ENCODE measurements at places on chromosomes 12 and 14.

GRCh38 chr12:53299101-53299453 is 418 bp upstream of the MYG1 start:
- peak; percentile 97 for DNase-seq
- peak overlapping the region; percentile 78 for H3K4me3 ChIP-seq
- peak overlapping the region; percentile 97 for H3K27ac ChIP-seq

DNA sequence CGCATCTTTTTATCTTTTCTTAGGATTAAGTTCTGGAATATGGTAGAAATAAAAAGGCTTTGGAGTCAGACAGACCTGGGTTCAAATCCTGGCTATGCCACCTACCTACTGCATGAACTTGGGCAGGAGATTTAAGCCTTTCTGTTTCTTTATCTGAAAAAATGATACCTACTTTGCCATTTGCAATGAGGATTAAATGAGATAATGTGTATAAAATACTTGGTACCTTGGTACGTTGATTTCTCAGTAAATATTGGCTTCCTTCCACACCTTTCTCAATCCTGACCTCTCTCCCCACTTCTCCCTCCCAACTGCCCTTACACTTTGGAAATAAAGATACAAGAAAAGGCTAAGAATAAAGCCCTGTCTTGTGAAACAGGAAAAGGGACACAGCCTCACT is 172.6 kb downstream of the PAX9 start:
- DNase-seq: no peak
- H3K4me1 ChIP-seq: no peaks in the 10 kb centered on the region
- H3K27ac ChIP-seq: no peak overlapping the region
- H3K4me3 ChIP-seq: no peak overlapping the region

DNA sequence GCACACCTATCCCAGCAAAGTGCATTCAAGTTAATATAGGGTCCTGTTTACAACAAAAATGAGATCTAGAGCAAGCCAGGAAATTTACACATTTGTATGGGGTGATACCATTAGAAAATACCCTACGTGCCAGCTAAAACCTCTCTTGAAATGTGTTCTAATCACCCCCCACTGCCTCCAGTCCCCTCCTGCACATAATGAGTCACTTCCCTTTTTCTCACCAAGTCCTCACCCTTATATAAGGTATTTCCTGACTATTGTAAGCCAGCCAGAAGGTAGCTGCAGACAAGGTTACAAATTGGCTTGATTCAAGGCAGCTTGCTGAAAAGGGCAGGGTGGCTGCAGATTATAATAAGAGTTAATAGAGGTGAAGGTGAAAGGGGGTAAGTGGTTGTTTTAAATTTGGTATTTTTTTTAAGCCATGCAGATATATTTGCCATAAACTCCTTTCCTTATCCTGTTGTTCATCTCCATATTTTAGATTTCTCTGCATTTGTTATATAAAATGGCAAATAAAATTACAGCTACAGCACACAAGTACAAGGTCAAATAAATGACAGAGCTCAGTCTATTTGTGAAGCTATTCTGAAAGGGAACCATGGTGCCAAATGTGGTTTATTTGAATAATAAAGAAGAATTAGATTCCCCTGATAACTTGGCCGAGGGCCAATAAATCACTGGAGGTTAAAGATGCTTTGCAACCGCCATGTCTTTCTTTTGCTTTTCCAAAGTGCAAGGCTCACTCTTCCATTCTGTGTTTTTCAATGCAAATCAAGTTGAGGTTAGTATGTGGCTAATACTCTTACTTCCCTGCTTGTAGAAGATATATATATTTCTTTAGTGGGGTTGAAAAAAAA is 385.9 kb downstream of the EGLN3 start:
- H3K36me3 ChIP-seq: no peaks in the 10 kb centered on the region
- H3K27ac ChIP-seq: no peak overlapping the region
- H3K4me1 ChIP-seq: no peaks in the 10 kb centered on the region
- H3K4me3 ChIP-seq: no peak overlapping the region

DNA sequence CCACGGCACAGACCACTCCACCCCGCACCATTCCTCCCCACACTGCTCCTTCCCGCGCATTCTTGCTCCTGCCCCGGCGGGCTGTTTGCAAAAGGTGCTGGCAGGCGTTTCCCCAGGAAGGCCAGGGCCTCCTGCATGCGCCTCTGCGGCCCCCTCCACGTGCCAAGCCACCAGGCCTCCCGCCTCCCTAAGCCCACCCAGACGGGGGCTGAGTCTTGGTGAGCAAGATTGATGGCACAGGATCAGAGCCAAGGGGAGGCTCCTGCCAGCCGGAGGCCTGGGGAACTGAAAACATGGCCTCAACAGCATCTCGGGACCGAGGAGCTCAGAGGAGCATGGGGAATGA is 328.3 kb upstream of the DIO3 start:
- no peak overlapping the region for H3K4me3 ChIP-seq
- H3K36me3 ChIP-seq: no peaks in the 10 kb centered on the region
- no peak for DNase-seq

DNA sequence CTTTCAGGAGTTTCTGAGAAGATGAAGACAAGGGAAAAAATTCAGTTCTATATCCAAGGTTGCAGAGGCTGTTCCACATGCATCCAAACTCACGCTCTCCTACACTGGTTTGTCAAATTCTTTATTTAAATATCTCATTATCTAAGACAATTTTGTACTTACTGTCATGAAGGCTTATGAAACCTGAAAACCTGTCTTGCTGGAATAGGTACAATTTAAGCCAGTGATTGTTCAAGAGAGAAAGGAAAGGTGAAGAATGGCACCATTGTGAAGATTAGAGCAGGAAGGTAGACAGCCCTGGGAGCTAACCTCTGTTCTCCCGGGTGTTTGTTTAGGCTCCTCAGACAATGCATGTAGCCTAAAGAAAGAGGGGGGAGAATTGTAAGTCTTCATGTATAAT is 315.1 kb upstream of the PRKD1 start:
- no peak overlapping the region for H3K27ac ChIP-seq
- no peaks in the 10 kb centered on the region for H3K36me3 ChIP-seq
- no peaks in the 10 kb centered on the region for H3K27me3 ChIP-seq
- no peaks in the 10 kb centered on the region for H3K4me1 ChIP-seq
- DNase-seq: no peak

- no peaks in the 10 kb centered on the region for H3K27me3 ChIP-seq
- no peak overlapping the region for H3K27ac ChIP-seq
- no peak overlapping the region for H3K4me3 ChIP-seq
- peaks cover 17% of the 10 kb centered on the region for H3K4me1 ChIP-seq
Measured at GRCh38 chr12:112973818-112974231, 4.5 kb upstream of the OAS2 start.

- H3K27me3 ChIP-seq: no peaks in the 10 kb centered on the region
- H3K36me3 ChIP-seq: peaks cover 50% of the 10 kb centered on the region
- peaks cover 49% of the 10 kb centered on the region for H3K4me1 ChIP-seq
- no peak overlapping the region for H3K4me3 ChIP-seq
- DNase-seq: no peak
Measured at GRCh38 chr12:110317911-110318310, 36.9 kb downstream of the ATP2A2 start.

GRCh38 chr14:50099335-50099734 is 17.0 kb downstream of the VCPKMT start:
- no peak overlapping the region for H3K4me3 ChIP-seq
- H3K27me3 ChIP-seq: no peaks in the 10 kb centered on the region
- no peak overlapping the region for H3K27ac ChIP-seq
- H3K4me1 ChIP-seq: peaks cover 18% of the 10 kb centered on the region
- H3K36me3 ChIP-seq: no peaks in the 10 kb centered on the region

DNA sequence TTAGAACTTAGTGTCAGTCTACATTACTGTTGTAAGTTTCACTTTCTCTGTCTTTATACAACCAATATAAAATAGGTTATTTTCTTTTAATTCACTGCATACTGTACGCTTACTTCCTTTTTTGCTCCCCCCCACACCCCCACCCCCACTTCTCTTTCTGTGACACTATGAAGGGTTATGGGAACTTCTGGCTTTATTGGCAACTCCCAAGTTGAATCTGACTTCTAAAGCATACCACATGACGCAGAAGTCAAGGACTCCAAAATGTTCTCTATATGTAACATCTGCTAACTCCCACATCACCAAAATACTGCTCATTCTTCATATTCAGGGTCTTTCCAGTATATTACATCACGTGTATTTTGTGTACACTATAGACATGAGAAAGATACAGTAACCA is 81.2 kb upstream of the ATXN7L3B start:
- H3K4me3 ChIP-seq: no peak overlapping the region
- no peak overlapping the region for H3K27ac ChIP-seq
- H3K36me3 ChIP-seq: no peaks in the 10 kb centered on the region

DNA sequence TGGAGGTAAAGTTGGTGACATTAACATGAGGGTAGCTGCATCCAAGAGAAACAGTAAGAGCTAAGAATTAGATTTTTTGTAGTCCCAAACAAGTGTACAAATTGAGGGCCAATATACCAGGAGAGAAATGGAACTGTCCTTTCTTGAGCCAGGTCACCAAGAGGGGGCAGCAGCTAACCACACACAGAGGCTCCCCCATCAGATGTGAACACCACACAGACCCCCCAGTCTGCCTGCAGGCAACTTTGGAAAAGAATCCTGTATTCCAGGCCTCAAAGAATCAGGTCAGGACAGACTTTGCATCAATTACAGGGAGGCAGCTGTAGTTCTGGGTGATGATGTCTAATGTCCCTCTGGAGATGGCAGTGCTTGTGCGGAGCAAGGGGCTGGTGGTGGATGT is 77.9 kb downstream of the SPTB start:
- H3K36me3 ChIP-seq: no peaks in the 10 kb centered on the region
- no peaks in the 10 kb centered on the region for H3K27me3 ChIP-seq
- H3K4me3 ChIP-seq: no peak overlapping the region
- H3K4me1 ChIP-seq: no peaks in the 10 kb centered on the region
- no peak overlapping the region for H3K27ac ChIP-seq
- no peak for DNase-seq

DNA sequence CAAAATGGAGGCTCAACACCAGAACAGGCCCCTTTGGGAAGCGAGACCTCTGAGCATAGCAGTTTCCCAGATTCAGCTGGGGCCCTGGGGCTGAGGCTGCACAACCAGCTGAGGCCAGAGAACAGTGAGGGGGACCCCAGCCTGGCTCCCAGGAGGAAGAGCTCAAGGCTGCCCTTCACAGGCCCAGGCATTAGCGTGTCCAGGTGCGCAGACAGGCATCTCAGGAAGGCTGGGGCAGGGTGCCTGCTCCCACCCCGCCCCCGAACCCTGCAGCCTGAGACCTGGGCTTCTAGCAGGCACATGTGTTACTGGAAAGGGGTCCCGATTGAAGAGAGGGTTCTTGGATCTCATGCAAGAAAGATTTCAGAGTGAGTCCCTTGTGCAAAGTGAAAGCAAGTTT is 27.2 kb downstream of the CALM1 start:
- no peaks in the 10 kb centered on the region for H3K36me3 ChIP-seq
- no peaks in the 10 kb centered on the region for H3K27me3 ChIP-seq
- no peak for DNase-seq

- H3K36me3 ChIP-seq: no peaks in the 10 kb centered on the region
- no peak overlapping the region for H3K27ac ChIP-seq
- H3K4me3 ChIP-seq: no peak overlapping the region
- no peak for DNase-seq
- H3K27me3 ChIP-seq: peaks cover 4% of the 10 kb centered on the region
- peaks cover 29% of the 10 kb centered on the region for H3K4me1 ChIP-seq
Measured at GRCh38 chr14:103517174-103517566, 5.5 kb downstream of the CKB start.

DNA sequence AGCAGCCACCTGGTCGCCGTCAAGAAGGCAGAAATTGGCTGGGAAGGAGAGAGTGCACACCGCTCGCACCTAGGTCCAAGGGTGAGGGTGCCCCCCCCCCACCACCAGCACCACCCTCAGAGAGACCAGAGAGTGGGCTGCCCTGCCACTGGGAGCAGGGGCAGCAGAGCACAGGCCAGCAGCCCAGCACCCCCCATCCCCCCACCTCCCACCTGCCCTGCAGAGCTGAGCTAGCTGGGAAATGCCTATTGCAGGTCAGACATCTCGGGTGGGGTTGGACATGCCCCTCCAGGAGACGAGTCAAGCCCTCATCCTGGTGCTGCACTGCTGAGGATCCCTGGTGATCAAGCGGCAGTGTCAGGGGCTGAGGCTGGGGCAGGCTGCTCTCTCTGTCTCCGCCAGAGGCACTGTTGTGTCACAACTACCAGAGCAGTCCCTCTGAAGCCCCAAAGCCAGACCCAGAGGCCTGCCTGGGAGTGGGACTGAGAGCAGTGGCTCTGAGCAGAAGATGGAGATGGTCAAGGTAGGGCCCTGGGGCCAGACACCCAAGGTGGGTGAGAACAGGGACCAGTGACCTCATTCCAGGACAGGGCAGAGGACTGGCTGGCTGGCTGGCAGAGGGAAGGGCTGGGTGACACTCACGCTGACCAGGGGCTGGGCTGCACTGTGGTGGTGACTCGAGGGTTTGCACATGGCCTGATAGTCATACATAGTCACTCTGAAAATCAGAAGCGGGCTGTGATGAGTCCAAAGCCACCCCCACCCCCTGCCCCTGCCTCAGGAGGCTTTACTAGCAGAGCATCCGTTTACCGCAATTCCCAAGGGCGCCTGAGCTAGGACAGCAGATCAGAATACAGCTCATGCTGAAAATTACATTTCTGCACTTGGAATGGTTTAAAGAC is 19.7 kb upstream of the LRTM2 start:
- no peak overlapping the region for H3K27ac ChIP-seq
- no peak overlapping the region for H3K4me3 ChIP-seq
- no peaks in the 10 kb centered on the region for H3K36me3 ChIP-seq
- peak; percentile 47 for DNase-seq
- H3K4me1 ChIP-seq: peaks cover 24% of the 10 kb centered on the region

GRCh38 chr14:26531894-26532293 is 65.9 kb downstream of the NOVA1 start:
- H3K4me3 ChIP-seq: no peak overlapping the region
- no peak overlapping the region for H3K27ac ChIP-seq
- no peaks in the 10 kb centered on the region for H3K36me3 ChIP-seq
- no peak for DNase-seq
- H3K4me1 ChIP-seq: no peaks in the 10 kb centered on the region

- H3K27ac ChIP-seq: no peak overlapping the region
- H3K27me3 ChIP-seq: no peaks in the 10 kb centered on the region
- no peak for DNase-seq
- peaks cover 52% of the 10 kb centered on the region for H3K4me1 ChIP-seq
- no peaks in the 10 kb centered on the region for H3K36me3 ChIP-seq
Measured at GRCh38 chr12:50571786-50572185, 67.0 kb downstream of the DIP2B start.

GRCh38 chr14:21096978-21097635 is 1.3 kb downstream of the ZNF219 start:
- no peak for DNase-seq
- no peaks in the 10 kb centered on the region for H3K36me3 ChIP-seq
- no peaks in the 10 kb centered on the region for H3K27me3 ChIP-seq
- H3K4me1 ChIP-seq: peaks cover 16% of the 10 kb centered on the region
- no peak overlapping the region for H3K27ac ChIP-seq

DNA sequence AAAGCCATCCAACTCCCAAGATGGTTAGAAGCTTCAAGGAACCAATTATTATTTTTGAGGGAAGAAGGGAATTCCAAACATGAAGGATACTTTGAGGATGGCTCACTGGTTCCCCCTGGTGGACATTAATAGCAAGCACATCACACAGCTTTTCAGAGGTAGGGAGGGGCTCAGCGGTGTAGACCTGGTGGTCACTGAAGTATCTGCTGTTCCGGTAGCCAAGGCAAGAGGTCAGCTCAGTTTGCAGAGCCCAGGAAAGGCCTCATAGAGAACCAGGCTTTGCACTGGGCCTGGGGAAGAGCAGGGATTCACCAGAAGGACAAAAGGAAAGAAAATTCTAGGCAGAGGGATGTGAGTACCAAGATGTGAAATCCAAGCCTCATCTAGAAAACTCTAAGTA is 118.7 kb downstream of the KSR2 start:
- H3K4me3 ChIP-seq: no peak overlapping the region
- no peak overlapping the region for H3K27ac ChIP-seq
- peaks cover 9% of the 10 kb centered on the region for H3K27me3 ChIP-seq

GRCh38 chr14:55977392-55978150 is 140.6 kb upstream of the PELI2 start:
- no peak overlapping the region for H3K4me3 ChIP-seq
- no peak for DNase-seq
- H3K27me3 ChIP-seq: no peaks in the 10 kb centered on the region
- no peaks in the 10 kb centered on the region for H3K4me1 ChIP-seq
- H3K36me3 ChIP-seq: no peaks in the 10 kb centered on the region
